ENCODE measurements at places on chromosomes 16 and 17.

- no peak for DNase-seq
Observed at GRCh38 chr16:7550096-7550495, 217.5 kb downstream of the RBFOX1 start.

DNA sequence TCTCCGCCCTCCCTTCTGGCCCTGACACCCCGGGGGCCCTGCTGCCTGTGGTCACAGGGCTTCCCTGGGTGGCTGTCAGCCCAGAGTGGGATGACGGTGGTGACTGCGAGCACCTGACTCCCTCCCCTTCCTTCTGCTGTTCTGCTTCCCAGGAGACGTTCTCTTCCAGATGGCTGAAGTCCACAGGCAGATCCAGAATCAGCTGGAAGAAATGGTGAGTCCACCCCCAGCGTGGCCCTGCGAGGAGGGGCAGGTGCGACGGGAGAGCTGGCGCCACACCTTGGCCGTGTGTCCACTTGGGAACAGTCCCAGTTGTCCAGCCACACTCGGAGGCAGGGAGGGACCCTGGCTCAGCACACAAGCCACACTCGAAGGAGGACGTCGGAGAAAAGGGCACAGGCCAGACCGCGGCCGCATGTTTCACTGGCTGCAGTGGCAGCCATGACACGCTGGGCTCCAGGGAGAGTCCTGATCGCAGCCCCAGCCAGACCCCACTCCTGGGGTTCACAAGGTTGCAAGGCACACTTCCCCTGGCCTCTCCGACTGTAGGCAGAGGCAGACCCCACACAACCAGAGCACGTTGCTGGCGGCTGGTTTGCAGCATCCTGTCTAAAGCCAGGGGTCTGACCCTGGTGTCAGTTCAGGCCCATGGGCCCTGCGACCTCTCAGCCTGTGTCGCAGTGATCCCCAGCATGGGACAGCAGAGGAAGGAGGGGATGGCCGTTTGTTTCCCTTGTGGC lies 49.9 kb downstream of the BAIAP2 start:
- no peak for DNase-seq

GRCh38 chr16:63617047-63617989 lies 1504.5 kb downstream of the CDH11 start:
- DNase-seq, result no peak

GRCh38 chr16:79554912-79555311 lies 45.6 kb downstream of the MAF start:
- DNase-seq, result no peak

DNA sequence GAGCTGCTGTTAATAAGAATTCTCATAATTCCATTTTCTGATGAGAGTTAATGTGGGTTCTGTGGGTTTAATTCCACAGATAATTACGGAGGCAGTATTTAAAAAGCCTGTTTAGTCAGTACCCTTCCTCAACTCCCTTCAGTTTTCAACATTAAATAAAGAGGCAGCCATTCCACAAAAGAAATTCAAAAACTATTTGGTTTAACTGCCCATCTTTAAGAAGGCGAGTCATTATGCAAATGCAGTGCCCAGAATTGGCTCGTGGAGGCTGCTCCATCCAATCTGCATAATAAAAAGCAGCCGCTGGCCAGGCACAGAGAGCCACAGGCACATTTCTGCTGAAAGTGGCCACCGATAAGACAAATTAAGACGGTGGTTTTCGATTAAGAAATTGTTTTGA lies 194.4 kb upstream of the TOX3 start:
- no peak for DNase-seq

- DNase-seq, result no peak
Observed at GRCh38 chr16:57682809-57683635, 11.6 kb upstream of the DRC7 start.

DNA sequence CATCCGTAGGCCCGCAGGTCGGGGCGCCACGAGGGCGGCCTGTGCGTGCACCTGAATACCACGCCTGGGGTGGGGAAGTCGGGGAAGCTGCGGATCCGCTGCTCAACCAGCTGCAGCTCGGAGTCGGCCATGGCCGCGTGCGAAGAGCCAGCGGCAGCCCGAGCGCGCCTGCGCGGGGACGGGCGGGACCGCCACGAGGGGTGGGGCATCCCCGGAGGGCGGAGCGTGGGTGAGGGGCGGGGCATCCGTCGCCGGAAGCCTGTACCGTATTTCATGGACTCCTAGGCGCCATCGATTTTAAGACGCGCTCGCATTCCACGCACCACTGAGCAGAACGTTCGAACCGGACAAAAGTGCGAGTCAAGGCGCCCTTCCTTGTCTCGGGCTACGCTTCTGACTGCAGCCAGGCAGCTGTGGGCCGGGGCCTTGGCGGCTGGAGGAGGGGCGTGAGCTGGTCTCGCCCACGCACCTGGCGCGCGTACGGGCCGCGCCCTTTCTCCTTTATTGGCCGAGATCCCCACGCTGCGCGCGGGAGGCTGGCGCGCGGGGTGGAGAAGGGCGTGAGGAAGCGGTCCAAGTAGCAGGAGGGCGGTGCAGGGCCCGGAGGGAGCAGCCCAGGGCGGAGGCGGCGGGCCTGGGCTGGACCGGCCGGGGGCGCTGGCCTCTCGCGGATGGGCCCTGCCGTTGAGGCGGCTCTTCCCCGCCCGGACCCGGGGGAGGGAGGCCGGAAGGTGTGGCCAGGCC lies at the start of gene APRT:
TSS of gene APRT (minus strand) at position 160 of the 744 bp plus-strand sequence. CDS start at position 131, 29 bp downstream.
- DNase-seq, result peak; percentile 96

All from stimulated activated CD8-positive, alpha-beta memory T cell treated with anti-CD3 and anti-CD28 coated beads, Interleukin-15, amount 100 ng/mL, for 1 hour (primary cell).